NT2/D1 (cell line): ENCODE measurements at places on chromosomes 1 and 21.
A peak's percentile ranks its signal among the peaks of the same experiment; 100 is the strongest.

GRCh38 chr1:91499904-91500755, 521 bp upstream of the CDC7 start:
- DNase-seq: no peak

GRCh38 chr1:3607703-3608065, 3.6 kb downstream of the MEGF6 start:
- no peak for DNase-seq

DNA sequence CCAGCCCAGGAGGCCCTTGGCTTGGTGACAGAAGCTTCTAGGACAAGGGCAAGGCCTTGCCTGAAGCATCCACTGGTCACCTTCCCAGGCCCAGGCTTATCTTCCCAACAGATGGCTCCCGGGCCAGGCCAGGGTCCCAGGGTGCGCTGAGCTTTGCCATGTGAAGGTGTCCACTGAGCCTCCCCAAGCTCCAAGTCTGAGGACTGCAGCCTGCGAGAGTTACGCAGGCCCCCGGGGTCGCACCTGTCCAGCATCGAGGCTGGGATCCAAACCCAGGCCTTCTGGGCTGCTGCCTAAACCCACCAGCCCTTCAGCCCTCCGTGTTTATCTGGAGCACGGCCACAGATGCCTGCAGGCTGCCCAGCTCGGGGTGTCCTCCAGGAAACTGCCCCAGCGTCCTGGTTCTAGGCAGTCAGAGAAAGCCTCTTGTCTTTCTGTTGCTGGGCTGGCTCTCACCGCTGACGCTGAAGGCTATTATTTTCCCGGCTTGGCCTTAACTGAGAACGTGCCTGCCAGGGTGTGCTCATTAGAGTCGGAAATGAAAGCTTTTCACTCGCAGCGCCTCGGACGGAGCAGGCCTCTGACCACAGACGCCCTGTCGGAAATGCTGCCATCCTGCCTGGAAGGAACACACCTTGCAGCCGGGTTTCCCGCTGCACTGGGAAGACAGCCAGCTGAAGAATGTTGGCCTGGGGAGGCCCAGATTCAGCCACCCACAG, 71.4 kb downstream of the MEGF6 start:
- DNase-seq: no peak

DNA sequence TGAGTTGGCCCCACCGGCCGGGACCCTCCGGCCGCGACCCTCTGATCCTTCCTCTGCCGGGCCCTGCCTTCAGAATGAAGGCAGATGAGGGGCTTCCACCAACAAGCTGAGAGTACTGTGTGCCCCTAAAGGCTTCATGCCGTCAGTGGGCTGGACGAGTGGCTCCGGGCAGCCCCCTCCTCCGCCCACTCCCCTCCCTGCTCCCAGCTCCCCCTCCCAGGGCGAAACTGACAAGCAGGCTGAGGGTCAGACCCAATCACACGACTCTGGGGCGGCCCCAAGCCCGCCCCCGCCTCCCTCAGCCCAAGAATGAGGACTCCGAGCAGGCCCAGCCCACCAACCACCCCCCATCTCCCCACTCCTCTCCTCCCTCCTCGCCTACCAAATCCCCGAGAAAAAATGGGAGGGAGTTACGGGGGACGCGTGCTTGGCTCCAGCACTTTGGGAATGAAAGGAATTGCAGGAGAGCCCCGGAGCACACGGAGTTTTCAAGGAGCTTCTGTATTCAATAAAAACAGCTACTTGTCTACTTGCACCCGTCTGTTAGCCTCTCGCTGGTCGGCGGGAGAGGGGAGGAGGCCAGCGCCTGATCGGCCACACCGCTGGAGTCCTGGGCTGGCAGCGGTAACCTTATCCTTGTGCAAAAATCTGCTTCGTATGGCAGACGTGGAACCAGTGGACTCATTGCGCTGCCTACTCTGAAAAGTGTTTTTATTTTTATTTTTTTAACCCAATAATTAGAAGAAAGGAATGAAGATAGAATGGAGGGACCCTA, at the start of gene COL11A1:
Gene COL11A1, minus strand, starts transcription at position 147 of the 775 bp plus-strand sequence. CDS start 344 bp downstream, outside the sequence.
- DNase-seq: peak; percentile 74

DNA sequence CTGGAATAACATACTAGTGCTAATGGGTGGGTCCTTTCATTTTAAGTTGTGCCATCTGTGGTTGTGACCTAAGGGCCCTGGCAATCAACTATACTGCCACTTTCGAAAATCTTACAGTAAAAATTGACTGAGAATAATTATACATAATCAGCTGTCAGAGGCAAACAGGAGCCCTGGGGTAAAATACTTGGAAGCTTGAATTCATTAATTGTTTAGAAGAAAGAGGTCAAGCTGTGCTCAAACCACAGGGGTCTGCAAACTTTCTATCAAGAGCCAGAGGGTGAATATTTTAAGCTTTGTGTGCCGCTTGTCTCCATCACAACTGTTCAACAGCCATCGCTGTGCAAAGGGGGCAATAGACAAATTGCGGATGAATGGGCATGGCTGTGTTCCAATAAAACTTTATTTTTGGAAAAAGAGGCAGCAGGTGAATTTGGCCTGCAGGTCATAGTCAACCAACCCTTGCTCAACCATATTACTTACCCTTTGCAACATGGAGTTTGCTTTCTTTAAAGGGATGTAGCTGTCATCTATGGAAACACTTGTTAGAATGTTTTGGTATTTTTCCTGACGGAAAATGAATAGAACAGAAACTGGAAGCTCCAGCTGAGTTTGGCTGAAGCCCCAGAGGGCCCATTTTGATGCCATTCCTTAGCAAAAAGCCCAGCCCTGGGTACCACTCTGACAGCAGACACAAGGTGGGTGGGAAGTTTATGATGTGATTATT, 35.7 kb upstream of the USP1 start:
- DNase-seq: peak; percentile 60

DNA sequence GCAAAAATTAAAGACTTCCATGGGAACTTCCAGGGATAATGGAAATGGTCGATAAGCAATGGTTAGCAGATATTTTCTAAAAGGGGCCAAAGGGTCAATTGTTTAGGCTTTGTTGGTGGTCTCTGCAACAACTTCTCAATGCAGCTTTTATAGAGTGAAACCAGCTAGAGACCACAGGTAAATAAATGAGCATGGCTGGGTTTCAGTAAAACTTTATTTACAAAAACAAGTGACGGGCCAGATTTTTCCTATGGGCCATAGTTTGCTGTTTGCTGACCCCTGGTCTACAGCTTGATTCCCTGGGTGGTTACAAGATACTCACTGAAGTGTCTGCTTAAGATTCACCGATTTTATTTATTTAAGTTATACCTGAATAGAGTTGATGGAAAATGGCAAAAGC, 22.6 kb upstream of the PRDM15 start:
- DNase-seq: no peak

DNA sequence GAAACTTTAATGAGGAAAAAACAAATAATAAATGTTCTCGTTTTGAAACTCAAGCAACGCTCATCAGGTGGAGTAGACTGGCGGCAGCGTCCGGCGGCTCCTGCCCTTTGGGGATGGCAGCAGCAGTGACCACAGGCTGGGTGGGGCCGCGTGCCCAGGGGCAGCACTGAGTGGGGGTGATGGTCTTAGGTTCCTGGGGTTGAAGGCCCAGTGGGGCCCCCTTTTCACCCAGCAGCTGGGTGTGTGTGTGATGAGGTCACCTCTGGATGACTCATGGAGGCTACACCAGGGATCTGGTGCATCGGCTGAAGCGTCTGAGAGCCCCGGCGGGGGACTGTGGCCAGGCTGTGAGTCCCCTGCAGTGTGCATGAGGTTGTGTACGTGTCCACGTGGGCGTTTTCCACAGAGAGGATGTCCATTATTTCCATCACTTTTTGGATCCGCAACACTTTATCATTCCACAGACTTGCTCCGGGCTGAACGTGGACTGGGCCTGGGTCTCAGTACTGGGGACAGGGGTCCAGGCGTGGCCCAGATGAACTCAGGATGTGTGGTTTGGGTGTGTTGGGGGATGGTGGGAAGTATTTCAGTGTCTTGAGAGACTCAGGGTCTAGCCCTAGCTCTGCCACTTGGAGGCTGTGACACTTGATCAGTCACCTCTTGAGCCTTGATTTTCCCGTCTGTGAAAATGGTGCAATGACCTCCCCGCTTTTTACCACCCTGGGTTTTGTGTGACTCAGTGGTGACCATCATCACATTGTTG, 25.6 kb downstream of the LDLRAP1 start:
- DNase-seq: no peak

- peak; percentile 57 for DNase-seq
Measured at GRCh38 chr1:26391450-26391849, 18.9 kb upstream of the ZNF683 start.

DNA sequence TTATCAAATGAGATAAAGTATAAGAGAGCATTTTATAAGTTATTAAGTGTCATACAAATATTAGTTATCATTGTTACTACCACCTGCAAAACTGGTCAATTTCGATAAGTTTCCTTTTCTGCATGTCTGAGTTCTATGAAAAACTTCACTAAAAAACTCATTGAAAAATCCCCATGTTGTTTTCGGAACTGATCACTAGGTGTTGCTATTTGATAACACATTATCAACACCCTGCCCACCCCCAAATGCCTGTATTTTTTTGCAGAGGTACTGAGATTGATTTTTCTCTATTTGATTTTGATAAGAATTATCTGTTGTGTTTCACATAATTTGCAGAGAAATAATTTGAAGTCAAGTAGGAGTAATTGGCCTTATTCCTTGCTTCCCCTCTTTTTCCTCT, 22.1 kb upstream of the DISP1 start:
- DNase-seq: no peak

DNA sequence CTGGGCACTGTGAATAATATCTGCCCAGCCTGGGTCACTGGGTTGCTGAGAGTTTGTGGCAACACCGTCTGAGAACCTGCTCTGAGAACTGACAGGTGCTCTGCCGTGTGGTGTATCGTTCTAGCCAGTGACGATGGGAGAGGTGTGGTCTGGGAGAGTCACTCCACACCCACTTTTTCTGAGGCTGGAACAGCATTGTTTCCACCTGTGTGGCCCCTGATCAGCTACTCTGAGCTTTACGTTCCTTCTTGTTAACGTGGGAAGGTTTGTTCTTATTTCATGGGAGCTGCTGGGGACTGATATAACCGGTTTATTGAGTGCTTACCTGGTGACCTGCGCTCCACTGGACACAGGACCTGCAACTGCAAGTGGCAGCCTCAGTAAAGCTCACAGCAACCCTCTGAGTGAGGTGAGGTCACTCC, 34.8 kb upstream of the TENT5C start:
- DNase-seq: no peak

GRCh38 chr1:189350983-189351616, 1126.6 kb downstream of the BRINP3 start:
- no peak for DNase-seq

- DNase-seq: no peak
Measured at GRCh38 chr1:21547876-21548275, 38.7 kb downstream of the ALPL start.

GRCh38 chr1:247487057-247487456, 29.2 kb upstream of the OR2B11 start:
- peak; percentile 56 for DNase-seq

DNA sequence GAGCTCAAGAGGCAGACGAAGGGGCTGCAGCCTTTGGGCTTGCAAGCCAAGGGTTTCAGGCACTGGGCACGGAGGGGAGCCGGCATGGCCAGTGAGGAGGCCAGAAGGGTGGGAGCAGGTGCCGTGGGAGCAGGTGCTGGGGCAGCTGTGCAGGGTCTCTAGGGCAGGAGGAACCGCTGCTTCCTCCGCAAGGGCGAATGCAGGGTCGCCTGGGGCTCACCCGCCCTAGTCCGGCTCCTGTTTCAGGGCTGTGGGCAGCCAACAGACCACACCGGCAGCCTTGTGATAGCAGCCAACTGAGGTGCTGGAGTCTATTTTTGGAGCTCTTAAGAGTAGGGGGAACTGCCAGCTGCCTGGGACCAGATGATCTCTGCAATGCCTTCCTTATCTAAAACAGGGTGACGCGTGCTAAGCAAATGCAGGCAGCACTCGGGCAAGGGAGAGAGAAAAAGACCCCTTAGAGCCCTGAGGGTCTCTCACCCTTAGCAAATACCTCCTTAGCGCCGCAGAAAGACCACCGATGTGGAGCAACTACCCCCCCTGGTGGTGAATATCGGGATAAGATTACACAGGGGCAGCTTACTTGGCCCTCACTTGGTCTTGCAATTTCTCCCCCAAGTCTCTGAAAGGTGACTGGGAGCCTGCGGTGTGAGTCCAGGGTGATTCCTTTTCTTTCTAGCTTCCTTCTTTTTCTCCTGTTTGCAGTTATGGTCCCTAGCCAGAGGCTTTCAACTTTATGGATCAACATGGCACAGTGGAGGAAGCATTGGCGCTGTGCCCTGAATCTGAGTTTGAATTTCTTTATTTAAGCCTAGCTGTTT, 20.7 kb upstream of the MAPKAPK2 start:
- DNase-seq: peak; percentile 86

GRCh38 chr1:86155051-86155806, 1.3 kb downstream of the COL24A1 start:
- DNase-seq: no peak

- DNase-seq: no peak
Measured at GRCh38 chr21:43015906-43016540, 41.7 kb downstream of the PKNOX1 start.

DNA sequence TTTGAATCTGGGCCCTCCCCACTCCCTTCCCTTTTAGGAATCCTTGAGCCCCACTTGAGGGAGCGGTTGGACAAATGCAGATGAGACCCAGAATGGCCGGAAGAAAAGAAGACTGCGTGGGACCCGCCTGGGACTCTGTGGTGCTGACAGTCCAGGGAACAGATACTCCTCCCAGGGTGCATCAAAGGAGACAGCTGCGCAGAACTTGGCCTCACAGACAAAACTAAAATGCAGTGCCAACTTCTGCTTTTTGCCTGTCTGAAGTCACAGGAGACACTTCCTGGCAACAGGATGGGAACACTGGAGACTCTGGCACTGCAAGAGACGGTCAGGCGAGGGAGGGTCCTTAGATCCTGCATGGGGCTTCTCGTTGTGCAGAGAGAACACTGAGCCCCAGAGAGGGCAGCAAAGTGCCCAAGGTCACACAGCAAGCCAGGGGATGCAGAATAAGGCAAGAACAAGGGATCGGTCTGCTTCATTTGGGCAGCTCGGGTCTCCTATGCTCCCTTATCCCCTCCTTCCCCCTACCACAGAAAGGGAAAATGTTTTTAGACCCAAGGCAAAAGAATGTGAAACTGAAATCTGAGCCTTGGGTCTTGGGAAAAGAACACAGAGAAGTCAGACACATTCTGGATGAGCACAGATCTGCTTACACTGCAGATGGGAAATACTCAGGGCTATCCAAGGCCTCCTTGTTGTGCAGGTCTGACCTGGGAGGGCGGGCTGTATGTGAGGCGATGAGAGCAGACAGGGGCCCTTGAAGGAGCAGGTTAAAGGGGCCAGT, 182.4 kb downstream of the TRABD2B start:
- no peak for DNase-seq

DNA sequence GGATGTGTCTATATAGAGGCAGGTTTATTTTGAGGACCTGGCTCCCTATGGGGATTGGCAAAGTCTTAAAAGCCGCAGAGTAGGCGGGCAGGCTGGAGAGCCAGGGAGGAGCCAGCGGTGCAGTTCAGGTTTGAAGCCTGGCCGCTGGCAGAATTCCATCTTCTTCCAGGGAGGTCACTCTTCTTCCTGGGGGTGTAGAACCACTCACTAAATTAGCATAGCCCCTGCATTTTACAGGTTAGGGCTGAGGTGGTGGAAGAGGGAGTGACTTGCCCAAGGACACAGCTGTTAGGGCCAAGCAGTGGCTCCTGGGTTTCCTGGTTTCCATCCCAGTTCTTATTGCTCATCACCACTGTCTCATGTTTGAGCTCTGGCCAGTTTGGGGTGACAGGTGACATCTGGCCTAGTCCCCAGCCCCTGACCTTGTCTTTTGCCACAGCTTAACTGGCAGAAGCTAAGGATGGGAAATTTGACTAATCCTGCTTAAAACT, 1.4 kb downstream of the PINK1 start:
- no peak for DNase-seq
